Panc1 (cell line): ENCODE measurements at places on chromosomes 4 and X.

- no peak for DNase-seq
Measured at GRCh38 chr4:8818063-8818881, 53.4 kb downstream of the HMX1 start.

DNA sequence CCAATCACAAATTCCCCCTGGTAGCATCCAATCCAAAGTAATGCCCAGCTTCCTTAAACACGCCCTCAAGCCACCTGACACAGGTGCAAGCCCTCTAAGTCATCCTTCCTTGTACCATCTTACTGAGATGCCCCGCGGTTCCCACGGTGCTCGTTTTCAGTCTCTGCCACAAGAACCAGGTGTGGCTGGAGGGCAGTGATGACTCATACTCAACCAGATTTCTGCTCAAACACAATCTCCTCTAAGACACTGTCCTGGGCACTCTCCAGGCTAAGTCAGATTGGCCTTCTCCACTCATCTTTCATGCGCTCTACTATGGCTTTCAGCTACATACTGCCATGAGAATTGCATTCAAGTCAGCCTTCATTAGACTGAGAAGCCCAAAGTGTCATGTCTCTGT, 3.5 kb downstream of the SH3KBP1 start:
- no peak for DNase-seq

GRCh38 chr4:137283737-137284136, 248.6 kb downstream of the PCDH18 start:
- DNase-seq, result peak; percentile 2

GRCh38 chr4:84503495-84504437, 4.7 kb upstream of the NKX6-1 start:
- DNase-seq, result peak; percentile 30
